ENCODE measurements at places on chromosomes 3 and 15. TPM values are rescaled to one million over a fixed set of nuclear protein-coding genes. Genes with fewer than 3 reads are reported as not detected.

GRCh38 chr3:126527455-126528211 lies 3.7 kb downstream of the CHST13 start:
- no peak for DNase-seq

GRCh38 chr15:89743594-89743993 lies 7.5 kb downstream of the MESP1 start:
- no peak for DNase-seq

DNA sequence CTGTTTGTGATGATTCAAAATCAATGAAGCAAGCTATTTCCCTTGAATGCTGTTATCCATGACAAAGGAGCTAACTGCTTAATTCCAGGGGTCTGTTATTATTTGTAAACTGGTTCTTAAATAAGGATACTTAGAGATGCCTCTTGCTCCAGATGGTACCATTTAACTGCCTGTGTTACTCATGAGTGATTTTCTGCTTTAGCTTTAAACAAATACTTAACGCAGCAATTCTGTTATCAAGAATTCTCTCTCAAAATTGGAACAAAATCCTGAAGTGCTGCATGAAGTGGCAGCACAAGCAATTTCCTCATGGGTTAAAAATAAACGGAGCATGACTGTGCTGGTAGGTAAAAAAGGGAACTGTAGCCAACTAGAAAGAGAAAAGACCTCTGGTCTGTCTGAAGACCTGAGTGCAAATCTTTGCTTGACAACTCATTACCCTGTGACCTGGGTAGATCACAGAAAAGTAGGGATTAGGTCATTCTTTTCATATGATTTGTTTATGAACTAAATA lies 62.5 kb upstream of the GBE1 start:
- peak; percentile 27 for DNase-seq

GRCh38 chr3:175428466-175428865 lies 569.3 kb downstream of the NAALADL2 start:
- DNase-seq, result no peak

GRCh38 chr15:69280783-69281182 lies 17.9 kb upstream of the PAQR5 start:
- DNase-seq, result peak; percentile 8

GRCh38 chr15:84035399-84035766 lies 200.2 kb upstream of the GOLGA6L4 start:
- peak; percentile 59 for DNase-seq

- no peak for DNase-seq
Observed at GRCh38 chr3:129623447-129624118, 17.1 kb upstream of the PLXND1 start.

DNA sequence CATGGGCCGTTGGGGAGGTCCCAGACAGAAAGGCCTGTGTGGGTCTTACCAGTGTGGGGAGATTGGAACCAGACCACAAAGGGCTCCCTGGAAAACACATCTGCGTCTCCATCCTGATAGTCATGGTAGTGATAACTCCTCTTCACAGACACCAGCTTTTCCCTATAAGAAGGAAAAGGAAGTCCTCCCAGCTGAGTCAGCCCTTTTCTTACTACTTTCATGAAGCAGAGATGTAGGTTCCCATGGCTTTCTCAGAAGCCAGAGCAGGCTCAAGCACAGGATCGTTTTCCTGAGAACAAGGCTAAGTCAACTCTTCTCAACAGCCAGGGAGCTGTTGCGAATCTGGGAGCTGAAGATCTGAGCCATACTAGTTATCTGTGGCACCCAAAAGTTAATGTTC lies 6.1 kb downstream of the DNASE1L3 start:
- DNase-seq, result no peak

DNA sequence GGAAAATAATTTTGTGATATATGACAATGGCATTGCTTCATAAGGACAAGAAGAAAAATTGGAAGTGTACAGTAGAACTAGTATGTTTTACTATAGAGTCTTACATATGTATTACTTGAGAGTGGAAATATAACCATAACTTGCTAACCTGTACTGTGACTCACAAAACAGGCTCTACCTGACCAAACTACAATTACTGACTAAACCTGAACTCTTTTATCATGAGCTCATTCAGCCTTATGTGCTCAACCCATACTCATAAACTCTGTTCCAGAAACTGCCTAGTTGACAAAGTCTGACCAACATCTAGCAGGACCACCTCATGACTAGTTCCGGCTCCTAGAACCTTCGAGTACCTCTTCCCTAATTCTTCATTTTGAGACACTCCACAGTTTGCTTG lies 6.3 kb downstream of the CDIN1 start:
- no peak for DNase-seq

DNA sequence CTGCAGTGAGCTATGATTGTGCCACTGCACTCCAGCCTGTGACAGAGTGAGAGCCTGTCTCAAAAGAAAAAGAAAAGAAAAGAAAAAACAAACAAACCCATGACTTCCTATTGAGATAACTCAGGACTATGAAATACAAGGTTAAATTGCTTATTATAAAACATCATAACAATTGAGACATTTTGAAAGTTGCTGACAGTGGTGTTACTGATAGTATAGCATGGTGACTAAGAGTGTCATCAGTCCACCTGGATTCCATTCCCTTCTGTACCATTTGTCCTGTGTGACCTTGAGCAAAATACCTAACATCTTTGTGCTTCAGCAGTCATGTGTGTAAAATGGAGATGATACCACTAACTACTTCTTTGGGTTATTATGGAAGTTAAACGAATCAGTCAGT lies 49.1 kb downstream of the ARHGEF26 start:
- no peak for DNase-seq

DNA sequence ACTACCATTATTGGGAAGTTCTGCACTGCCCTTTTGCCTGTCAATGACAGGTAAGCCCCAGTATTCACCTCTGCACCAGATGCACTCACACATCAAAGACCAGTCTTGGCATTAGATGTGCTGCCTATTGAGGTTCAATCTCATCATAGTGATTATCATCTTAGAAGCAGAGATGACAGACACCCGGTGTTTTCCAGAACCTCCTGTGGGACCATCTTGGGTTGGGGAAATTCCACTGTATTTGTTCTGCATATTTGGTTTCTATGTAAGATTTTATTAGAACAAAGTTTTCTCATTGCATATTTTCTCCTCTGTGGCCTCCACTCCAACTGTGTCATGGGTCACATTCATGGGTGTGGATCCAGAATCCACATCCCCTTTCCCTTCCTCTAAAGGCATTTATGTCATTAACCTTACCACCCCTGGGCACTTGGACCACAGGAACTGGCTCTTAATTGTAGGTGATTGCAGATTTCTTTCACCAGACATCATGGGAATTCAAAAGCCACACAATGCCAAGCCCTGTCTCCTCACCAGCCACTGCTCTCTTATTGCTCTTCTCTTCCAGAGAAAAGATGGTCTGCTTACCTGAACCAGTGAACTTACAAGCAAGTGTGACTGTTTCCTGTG lies 31.2 kb downstream of the PLA1A start:
- DNase-seq, result peak; percentile 50

- DNase-seq, result no peak
Observed at GRCh38 chr3:45538641-45538986, 55.9 kb upstream of the LIMD1 start.

- DNase-seq, result no peak
Observed at GRCh38 chr3:187191271-187191670, 6.0 kb upstream of the RTP1 start.

- DNase-seq, result no peak
Observed at GRCh38 chr3:23333633-23334032, 130.5 kb downstream of the UBE2E2 start.

MYO1E gene
- 147 TPM for total RNA-seq

GOLGA6L9 gene
- total RNA-seq, result 1.2 TPM

ENTPD3 gene
- total RNA-seq, result 0.36 TPM

CHRNA5 gene
- 1.6 TPM for total RNA-seq

FBXW12 gene
- total RNA-seq, result 0.27 TPM

SLC2A2 gene
- total RNA-seq, result not detected

MME gene
- 50.4 TPM for total RNA-seq

MDFIC2 gene
- not detected for total RNA-seq

Measured in fibroblast of the aortic adventitia (primary cell).